Right lobe of liver (tissue), 6 donors: ENCODE measurements at places on chromosomes 13 and 19.
A peak's percentile ranks its signal among the peaks of the same experiment; 100 is the strongest.

GRCh38 chr19:45876411-45877197, 9.3 kb downstream of the IRF2BP1 start:
- peak; percentile 82 for DNase-seq

DNA sequence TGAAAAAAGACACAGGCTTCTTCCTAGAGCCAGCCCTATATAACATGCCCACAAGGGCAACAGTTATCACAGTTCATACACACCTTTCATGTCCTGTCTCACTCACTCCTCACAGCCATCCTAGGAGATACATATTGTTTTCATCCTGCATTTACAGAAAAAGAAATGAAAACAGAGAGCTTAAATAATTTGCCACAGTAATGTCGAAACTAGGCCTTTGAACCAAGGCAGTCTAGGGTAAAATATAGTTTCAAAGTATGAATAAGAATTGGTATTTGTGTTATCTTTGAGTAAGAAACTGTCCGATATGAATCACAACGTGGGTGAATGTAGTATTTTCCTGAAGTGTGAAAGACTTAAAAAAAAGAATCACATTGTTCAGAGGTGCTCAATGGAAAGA, 26.8 kb downstream of the CLDN10 start:
- no peak for DNase-seq

DNA sequence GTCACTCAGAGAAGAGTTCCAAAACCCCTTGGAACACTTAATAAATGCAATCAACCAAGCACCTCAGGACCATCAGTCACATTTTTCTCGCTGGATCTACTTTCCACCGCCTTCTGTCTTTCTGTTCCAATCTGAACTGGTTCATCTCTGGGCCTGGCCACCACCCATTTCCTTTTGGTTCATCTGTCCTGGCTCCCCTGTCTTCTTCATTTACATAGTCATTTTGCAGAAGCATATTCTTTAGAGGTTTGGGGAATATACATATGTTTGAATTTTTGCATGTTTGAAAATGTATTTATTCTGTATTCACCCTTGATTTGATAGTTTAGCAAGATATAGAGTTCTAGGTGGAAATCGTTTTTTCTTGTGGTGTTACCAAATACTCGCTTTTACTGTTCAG, 188.2 kb downstream of the MTUS2 start:
- no peak for DNase-seq

GRCh38 chr13:47337781-47338507, 441.1 kb upstream of the HTR2A start:
- no peak for DNase-seq

GRCh38 chr19:33379151-33379829, 5.8 kb downstream of the CEBPG start:
- DNase-seq, result peak; percentile 26

DNA sequence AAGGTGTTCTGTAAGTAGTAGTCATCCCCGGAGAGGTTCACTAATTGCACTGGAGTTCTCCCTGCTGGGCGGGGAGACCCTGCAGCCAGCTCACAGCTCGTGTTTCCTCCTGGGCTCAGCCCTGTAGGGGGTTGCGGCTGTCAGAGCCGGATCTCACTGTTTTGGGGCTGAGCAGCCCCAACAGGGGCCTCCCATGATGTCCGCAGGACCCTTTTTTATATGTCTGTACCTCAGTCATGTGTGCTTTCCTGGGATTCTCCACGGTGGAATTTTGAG, 130.2 kb upstream of the MCF2L start:
- no peak for DNase-seq

GRCh38 chr19:590396-590745, 690 bp downstream of the HCN2 start:
- DNase-seq, result no peak

DNA sequence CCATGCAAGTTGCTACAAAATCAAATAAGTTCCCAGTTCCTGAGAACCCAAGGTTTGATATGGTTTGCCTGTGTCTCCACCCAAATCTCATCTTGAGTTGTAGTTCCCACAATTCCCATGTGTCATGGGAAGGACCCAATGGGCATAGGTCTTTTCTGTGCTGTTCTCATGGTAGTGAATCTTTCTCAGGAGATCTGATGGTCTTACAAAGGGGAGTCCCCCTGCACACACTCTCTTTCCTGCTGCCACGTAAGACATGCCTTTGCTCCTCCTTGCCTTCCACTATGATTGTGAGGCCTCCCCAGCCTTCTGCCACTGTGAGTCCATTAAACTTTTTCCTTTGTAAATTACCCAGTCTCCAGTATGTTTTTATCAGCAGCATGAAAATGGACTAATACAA, 28.5 kb upstream of the TSHZ3 start:
- DNase-seq, result no peak
